ENCODE measurements at places on chromosomes 1 and 21. TPM values are rescaled to one million over a fixed set of nuclear protein-coding genes. Genes with fewer than 3 reads are reported as not detected.

Gene OR2AK2
- total RNA-seq = not detected

Gene LAD1
- 0.70 TPM for total RNA-seq

Gene MRPL55
- total RNA-seq = 81.3 TPM

Gene CHAF1B
- 13.5 TPM for total RNA-seq

Gene DCST1
- not detected for total RNA-seq

Gene LIN28A
- 0.03 TPM for total RNA-seq

Gene GPATCH3
- 11.9 TPM for total RNA-seq

Gene LHX8
- total RNA-seq = 1.1 TPM

Gene MRPL39
- 32.3 TPM for total RNA-seq

Gene SELENBP1
- 5.7 TPM for total RNA-seq

Gene TMEM200B
- total RNA-seq = 0.07 TPM

Gene FAM78B
- total RNA-seq = 0.31 TPM

Gene DYNLT4
- 0.64 TPM for total RNA-seq

Gene FAM151A
- not detected for total RNA-seq

Gene ADORA3
- total RNA-seq = not detected

Gene KRTAP10-9
- not detected for total RNA-seq

Gene ZNF683
- not detected for total RNA-seq

Gene SLFNL1
- total RNA-seq = not detected

Gene RGSL1
- total RNA-seq = not detected

Gene LY9
- total RNA-seq = 0.06 TPM

Gene IGSF5
- total RNA-seq = not detected

Gene SH2D5
- 16.8 TPM for total RNA-seq

Gene TRABD2B
- 0.34 TPM for total RNA-seq

Gene ALDH9A1
- 41.5 TPM for total RNA-seq

Gene LINGO4
- total RNA-seq = not detected

Gene PGLYRP4
- total RNA-seq = not detected

Gene CFAP410
- 9.8 TPM for total RNA-seq

Gene RHCE
- not detected for total RNA-seq

Gene IGSF8
- 10.4 TPM for total RNA-seq

Gene LRRC47
- 38.0 TPM for total RNA-seq

Gene RBM11
- not detected for total RNA-seq

Gene SEMA4A
- 0.42 TPM for total RNA-seq

Gene BARHL2
- total RNA-seq = not detected

Gene OR2L8
- not detected for total RNA-seq

Gene S100A9
- 0.38 TPM for total RNA-seq

Gene SLC9C2
- total RNA-seq = not detected

Gene NUDT4B
- 0.37 TPM for total RNA-seq

Gene CFHR5
- total RNA-seq = not detected

Gene PGLYRP3
- total RNA-seq = not detected

Gene S100A16
- 520 TPM for total RNA-seq

Gene OPTC
- not detected for total RNA-seq

Gene KRTAP19-1
- total RNA-seq = not detected

Gene ITLN2
- not detected for total RNA-seq

Gene CD84
- total RNA-seq = not detected

Gene KCNJ9
- total RNA-seq = not detected

Gene TMEM240
- total RNA-seq = 0.52 TPM

Gene USP48
- 16.1 TPM for total RNA-seq

Gene RIPK4
- total RNA-seq = 13.4 TPM

Gene H3-3A
- 421 TPM for total RNA-seq

Gene PRAMEF18
- total RNA-seq = not detected

Gene FASLG
- total RNA-seq = not detected

Data from A549 treated with RU486 at 1 μM for 4 hours (cell line).